ENCODE measurements at places on chromosomes 3 and 15. TPM values are rescaled to one million over a fixed set of nuclear protein-coding genes. Genes with fewer than 3 reads are reported as not detected.

HCN4 gene
- total RNA-seq, result not detected

CCR9 gene
- total RNA-seq, result not detected

NRROS gene
- total RNA-seq, result 1.9 TPM

CAV3 gene
- not detected for total RNA-seq

TRPM1 gene
- total RNA-seq, result not detected

ST6GAL1 gene
- 74.8 TPM for total RNA-seq

GOLGA6L4 gene
- total RNA-seq, result 3.5 TPM

- peak; percentile 14 for DNase-seq
Measured at GRCh38 chr15:22949074-22949547, 31.1 kb downstream of the CYFIP1 start.

- no peak for DNase-seq
Measured at GRCh38 chr3:171384101-171384891, 75.9 kb downstream of the TNIK start.

DNA sequence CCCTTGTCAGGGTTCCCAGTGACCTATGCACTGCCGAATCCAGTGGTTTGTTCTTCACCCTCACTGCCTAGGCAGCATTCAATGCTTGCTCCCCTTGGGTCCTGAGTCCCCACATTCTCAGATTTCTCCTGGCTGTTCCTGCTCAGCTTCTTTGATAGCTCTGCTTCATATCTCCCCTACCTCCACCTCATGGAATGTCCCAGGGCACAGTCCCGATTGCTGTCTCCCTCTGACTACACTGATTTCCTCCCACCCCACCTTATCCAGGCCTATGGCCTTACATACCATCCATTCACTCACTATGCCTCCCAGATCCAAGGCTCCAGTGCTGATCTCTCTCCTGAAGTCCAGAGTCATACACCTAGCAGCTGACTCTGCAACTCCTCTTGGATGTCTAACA is 1.5 kb upstream of the CDHR4 start:
- no peak for DNase-seq

DNA sequence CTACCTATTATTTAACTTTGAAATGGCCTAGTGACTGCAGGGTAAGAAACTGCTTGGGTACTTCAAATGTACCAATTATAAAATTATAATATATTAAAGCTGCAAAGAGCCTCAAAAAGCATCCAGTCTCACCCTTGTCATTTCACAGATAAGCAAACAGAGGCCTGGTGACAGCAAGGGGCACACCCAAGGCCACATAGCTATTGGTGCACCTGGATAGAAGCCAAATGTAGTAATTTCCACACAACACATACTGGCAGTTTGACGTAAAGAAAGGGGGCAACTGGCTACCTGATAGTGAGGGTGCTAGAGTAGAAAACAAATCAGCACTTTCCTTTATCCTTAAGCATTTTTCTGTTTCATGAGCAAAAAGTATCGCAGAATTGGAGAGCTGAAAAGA is 51.1 kb downstream of the IFT57 start:
- DNase-seq, result no peak

DNA sequence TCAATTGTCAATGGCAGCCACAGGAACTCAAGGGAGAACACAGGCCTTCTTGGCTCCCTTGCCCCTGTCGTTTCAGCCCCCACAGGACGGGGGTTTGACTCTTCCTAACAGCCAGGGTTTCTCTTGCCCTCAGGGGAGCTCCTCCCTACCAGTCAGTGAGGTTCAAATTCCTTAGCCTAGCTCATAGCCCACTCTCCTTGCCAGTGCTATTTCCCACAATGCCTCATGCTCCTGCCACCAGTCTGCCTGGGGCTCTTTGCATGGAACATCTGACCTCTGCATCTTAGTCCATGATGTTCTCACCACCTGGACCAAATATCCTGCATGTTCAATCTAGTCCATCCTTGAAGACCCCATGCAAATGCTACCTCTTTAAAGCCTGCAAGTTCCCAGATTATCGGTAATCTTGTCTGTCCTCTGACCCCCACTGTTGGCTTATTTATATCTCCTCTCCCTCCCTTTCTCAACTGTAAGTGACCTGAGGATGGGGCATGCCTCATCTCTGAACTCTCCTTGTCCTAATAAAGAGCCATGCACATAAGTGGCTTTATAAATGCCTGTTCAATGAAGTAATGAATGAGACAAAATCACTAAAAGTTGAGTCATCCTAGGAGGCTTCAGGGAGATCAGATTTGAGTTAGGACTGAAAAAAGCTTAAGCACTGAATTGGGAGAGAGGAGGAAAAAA is 78.0 kb downstream of the MYO1E start:
- no peak for DNase-seq

DNA sequence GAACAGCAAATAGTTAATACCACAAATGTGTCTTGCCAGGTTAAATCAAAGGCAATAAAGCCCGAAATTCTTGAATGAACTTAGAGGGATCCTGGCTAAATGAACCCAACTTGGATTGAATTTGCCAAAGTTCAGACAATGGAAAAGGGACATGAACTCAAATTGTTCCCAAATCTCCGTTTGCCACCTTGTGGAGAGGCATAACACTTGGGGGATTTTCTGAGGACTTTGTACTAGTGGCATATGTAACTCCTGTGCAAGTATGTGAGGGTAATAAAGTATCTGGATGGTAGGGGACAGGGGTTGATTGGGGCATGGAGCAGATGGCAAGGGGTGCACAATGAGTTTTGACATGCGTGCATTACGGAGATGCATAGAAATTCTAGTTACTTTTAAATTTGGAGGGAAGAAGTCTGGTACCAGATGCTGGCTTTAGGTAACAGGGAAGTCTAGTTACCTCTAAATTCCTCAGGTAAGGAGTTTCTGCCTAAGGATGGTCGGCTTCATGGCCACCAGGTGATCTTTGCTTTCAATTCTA is 1.2 kb upstream of the TCAIM start:
- no peak for DNase-seq

GRCh38 chr15:39918688-39919385 is 1.2 kb downstream of the GPR176 start:
- DNase-seq, result no peak

GRCh38 chr3:40782111-40782721 is 257.5 kb downstream of the ZNF621 start:
- no peak for DNase-seq

DNA sequence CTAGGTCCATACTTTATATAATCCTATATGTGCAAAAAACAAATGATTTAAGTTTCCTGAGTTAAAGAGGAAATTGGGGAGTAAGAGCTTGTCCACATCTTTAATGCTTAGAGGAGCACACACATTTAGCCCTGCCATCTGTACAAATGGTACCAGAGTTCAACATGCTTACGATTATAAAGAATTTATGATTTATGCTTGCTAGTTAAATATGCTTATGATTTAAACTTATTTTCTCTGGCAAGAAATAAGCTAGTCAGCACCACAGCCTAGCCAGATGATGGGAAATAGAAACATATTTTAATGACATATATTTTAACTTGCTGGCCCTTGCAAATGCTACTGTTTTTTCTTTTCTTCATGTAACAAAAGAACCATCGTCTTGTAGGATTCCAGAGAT is 48.3 kb downstream of the EIF4E3 start:
- DNase-seq, result no peak

GRCh38 chr3:139441656-139442055 is 34.7 kb downstream of the RBP2 start:
- DNase-seq, result no peak

- DNase-seq, result no peak
Measured at GRCh38 chr3:130968221-130968620, 58.4 kb downstream of the ASTE1 start.

GRCh38 chr3:33278163-33278562 is 921 bp downstream of the FBXL2 start:
- peak; percentile 23 for DNase-seq

- no peak for DNase-seq
Measured at GRCh38 chr3:51394541-51394940, 3.5 kb downstream of the RBM15B start.

GRCh38 chr3:192417017-192417416 is 310.3 kb downstream of the FGF12 start:
- no peak for DNase-seq

DNA sequence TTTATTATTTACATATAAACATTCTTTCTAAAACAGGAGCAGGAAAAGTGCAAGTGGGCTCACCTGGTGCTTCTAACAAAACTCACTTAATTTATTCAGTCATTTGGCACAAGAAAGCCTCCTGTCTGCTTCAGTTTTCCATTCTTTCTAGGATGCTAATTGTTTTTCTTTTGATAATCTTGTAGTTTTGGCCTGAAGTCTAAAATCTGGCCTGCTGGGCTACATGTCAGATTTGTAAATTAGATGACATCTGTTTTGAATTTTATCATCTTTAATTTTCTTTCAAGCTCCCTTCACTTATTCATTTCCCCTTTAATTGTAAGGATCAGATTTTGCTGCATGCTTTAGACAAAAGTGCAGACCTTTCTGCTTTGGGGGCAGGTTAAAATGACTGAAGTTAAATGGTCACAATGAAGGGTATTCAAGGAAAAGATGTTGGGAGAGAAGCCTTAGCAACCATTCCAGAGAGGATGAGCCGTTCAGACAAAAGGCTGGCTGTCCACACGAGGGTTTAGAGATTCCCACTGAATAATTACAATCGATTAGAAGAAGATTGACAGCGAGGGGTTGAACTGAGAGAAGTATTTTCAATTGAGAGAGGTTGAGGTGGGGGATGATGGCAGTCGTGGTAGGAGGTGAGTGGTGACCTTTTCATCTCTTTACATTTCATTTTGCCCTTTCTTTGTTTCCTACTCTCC is 59.9 kb upstream of the PTX3 start:
- DNase-seq, result no peak

DNA sequence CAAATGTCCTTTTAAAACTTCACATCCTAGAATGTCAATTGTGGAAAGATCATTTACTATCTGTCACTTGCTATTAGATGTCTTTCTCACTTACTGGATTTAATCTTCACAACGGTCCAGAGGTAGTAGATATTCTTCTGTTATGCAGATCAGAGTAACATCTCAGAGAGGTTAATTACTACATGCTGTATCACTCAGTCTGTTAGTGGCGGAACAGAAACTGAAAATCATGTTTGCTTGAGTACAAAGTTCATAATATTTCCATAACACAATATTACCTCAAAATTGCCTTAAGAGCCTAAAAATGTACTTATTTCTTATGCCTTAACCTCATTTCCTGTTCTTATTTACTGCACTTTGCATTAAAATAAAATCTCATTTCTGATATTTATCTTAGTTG is 28.6 kb upstream of the GPR149 start:
- no peak for DNase-seq

Data from thyroid gland (tissue), 4 donors.